Activated gamma-delta T cell treated with Interleukin-2 at 50 U/mL for 16 hours (primary cell): ENCODE measurements at places on chromosomes 7 and 10.

GRCh38 chr7:70953796-70954195 lies 178.1 kb upstream of the GALNT17 start:
- DNase-seq = no peak

DNA sequence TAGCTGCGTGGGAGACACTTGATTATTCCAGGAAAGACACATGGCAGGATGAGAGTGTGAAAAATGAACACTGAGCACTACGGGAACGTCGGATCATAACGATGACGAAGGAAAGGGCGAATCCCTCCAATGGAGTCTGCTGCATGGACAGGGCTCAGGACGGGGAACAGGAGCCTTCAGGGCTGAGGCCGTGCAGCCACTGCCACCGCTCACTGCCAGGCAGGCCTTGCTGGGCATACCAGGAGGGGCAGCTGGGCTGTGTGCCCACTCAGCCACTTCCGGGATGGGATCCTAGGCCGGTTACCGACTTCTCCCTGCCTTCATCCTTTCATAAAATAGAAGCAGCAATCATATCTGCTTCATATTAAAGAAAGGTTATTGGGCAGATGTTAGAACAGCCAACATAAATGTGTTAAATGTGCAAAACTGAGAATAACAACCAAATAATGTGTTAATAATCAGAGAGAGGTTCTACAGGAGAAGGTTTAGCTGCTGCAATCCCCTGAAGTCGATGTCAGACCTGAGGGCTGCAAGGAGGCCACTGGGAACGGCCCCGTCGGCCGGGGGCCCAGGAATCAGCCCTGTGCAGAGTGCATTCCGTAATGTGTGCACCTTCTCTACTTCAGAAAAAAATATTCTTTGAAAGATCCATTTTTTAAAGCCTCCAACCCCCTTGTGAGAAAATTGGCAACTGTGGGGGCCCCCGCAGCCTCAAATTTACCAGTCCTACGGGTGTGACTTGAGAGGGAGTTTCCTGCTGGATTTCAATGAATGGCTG lies 63.6 kb downstream of the ADARB2 start:
- no peak for DNase-seq

DNA sequence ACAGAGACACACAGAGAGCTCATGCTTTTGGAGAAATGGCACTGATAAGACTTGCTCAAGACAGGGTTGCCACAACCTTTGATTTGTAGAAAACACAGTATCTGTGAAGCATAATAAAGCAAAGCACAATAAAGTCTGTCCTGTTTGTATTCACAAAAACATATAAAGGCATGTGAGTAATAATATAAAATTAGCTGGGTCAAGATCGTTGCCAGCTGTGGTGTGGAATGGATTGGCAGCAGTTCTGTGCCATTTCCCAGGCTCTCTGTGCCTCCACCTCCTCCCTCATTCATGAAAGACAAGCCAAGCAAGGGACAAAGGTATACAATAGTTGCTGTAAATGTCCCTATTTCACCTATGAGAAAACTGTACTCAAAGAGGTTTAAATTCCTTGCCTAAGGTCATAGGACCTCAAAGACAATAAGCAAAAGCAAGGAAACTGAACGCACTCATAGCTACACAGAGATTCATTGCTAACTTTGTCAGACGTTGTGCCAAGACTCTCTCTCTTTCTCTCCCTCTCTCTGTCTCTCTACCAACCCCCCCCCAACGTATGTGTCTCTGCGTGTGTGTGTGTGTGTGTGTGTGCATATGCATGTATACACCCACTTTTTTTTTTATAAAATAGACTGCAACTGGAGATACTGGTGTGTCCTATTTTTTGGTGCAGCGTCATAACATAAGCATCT lies 31.8 kb downstream of the CHST3 start:
- no peak for DNase-seq

DNA sequence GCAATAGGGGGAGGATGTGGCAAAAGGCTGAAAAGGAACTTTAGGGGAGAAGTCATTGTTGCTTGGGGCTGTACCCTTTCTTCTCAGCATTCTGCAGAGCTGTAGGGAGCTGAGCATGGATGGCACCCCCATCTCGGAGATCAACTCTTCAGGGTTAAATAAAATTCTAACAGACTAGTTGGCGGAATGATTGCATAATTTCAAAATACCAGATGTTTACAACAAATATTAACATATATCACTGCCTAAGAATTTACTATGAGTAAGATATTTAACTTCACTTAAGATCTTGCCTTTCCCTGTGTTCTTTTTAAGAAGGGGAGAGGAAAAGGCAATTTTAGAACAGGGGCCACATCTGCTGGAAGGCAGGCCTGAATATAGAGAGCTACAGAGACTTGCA lies 509 bp upstream of the OR2F1 start:
- no peak for DNase-seq

GRCh38 chr7:71752171-71752935 lies 620.4 kb downstream of the GALNT17 start:
- DNase-seq = no peak

DNA sequence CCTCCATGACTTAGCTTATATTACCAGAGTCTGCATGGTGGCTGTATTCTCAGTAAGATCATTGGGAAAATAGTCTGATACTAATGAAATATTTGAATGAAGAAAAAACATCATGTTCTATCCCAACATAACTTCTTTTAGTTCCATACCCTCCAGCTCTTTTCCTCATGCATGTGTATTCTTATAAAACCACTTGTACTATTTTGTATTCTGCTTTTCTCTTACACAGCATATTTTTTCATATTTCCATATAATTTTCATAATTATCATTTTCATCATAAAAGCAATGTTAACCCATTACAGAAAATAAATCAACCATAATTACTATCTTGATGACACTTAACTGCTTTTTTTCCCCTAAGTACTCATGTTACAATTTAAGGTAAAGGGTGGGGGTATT lies 371.2 kb upstream of the LRGUK start:
- DNase-seq = no peak

- DNase-seq = no peak
Measured at GRCh38 chr10:102770108-102770482, 26.3 kb downstream of the WBP1L start.

- DNase-seq = no peak
Measured at GRCh38 chr7:121016966-121017365, 28.5 kb downstream of the CPED1 start.

DNA sequence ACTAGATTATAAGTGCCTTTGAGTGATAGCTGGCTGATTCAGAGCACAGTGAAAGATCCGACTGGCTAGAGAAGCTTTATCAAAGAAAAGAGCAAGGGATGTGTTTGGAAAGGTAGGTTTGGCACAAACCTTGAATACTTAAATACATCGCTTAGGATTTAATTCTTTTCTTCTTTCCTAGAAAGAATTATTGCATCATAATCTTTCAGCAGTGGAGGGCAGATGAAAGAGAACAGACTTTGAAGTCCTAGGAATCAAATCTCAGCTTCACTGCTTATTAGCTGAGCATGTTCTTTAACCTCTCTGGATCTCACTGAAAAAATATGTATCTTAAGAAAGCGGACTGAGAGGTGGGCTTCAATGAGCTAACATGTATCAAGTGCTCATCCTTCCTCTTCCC lies 122.8 kb downstream of the ZNF365 start:
- no peak for DNase-seq

DNA sequence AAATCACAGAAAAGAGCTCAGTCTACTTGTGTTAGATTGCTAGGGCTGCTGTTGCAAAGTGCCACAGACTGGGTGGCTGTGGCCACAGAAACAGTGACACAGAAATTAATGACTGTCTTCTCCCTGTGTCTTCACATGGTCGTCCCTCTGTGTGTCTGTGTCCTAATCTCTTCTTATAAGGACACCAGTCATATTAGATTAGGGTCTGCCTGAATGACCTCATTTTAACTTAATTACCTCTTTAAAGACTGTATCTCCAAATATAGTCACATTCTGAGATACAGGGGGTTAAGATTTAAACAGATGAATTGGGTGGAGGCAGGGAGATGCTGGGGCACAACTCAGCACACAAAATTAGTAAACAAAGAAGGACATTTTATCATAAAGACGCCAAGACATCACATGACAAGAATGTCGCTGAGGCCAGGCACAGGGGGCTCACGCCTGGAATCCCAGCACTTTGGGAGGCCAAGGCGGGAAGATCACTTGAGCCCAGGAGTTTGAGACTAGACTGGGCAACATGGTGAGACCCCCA lies 23.3 kb upstream of the PARD3 start:
- no peak for DNase-seq

DNA sequence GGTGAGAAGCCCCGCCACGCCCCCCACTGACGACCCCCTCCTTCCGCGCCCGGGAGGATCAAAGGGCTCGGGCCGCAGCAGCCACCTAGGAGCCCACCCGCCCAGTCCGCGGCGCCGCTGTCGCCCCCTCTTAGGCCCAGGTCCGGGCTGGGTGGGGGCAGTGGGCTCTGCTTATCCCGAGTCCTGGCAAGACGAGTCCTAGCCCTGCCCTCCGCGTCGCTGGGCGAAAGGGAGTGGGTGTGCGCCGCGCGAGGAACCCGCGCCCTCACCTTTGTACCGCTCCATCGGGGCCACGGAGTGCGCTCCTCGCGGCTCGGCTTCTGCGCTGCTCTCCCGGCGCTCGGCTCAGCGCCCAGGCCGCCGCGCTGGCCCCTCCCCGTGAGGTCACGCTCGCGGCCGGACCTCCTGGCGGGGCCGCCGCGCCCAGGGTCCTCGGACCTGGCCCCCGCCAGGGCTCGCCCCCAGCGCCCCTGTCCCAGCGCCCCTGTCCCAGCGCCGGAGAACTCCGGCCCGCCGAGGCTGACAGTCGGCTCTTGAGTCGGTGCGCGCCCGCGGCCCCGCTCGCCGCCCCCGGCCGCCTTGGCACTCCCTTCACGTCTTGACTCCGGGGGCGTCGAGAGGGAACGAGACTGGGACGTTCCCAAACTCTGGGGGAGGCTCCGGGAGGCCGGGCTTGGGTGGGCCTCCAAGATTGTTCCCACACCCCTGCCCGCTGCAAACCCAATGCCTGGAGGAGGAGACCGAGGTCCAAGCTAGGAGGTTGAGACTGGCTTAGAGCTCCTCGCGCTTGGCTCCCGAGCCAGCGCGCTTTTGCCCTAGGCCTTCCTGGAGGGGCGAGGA lies at the start of gene AFAP1L2:
TSS of gene AFAP1L2 (minus strand) at position 332 of the 840 bp plus-strand sequence. CDS start at position 285, 47 bp downstream.
- DNase-seq = no peak

DNA sequence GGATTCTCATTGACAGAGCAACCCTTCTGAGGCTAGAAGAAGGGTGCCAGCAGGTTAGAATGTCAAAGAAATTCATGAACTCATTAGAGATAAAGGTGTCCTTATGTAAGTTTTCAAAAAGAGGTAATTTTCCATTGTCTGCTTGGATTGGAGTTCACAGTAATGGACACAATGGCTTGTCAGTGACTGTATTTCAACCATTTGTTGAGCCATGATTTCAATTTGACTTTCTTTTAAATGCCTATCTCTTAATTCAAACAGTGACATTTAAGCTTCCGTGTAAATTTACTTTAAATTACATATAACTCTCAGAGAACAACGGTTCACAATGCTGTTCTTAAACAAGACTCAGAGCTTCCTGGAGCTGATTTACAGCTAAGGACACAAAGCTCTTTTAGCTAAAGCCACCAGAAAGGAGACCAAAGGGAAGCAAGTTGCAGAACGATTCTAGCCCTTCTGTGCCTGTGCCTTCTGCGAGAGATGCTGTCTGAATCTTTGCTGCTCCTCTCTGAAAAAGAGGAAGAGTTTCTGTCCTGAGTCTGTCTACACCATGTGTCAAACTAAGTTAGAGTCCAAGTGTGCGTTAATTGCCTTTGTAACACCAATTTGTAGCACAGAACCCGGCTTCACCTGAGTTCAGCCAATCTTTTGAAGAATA lies 42.2 kb upstream of the PFKP start:
- DNase-seq = no peak

GRCh38 chr7:88204525-88205110 lies 15.2 kb downstream of the SRI start:
- no peak for DNase-seq

DNA sequence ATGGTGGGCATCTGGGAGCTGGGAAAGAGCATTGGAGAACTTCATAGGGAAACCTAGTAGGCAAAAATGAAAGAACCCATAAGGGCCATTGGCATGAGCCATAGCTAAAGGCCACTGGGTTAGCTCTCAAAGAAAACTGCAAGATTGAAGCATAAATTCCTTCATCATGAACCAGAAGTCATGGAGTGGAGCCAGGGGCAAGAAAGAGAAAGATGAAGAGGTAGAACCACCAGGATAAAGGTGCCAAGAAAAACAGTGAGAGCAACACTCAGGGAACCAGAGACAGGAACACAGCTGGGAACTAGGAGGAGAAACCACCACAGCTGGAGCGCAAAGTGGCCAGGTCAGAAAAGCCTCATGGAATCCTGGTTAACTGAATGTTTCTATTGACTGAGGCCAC lies 11.5 kb upstream of the SGMS1 start:
- no peak for DNase-seq

- no peak for DNase-seq
Measured at GRCh38 chr7:823649-824048, 8.6 kb upstream of the SUN1 start.

DNA sequence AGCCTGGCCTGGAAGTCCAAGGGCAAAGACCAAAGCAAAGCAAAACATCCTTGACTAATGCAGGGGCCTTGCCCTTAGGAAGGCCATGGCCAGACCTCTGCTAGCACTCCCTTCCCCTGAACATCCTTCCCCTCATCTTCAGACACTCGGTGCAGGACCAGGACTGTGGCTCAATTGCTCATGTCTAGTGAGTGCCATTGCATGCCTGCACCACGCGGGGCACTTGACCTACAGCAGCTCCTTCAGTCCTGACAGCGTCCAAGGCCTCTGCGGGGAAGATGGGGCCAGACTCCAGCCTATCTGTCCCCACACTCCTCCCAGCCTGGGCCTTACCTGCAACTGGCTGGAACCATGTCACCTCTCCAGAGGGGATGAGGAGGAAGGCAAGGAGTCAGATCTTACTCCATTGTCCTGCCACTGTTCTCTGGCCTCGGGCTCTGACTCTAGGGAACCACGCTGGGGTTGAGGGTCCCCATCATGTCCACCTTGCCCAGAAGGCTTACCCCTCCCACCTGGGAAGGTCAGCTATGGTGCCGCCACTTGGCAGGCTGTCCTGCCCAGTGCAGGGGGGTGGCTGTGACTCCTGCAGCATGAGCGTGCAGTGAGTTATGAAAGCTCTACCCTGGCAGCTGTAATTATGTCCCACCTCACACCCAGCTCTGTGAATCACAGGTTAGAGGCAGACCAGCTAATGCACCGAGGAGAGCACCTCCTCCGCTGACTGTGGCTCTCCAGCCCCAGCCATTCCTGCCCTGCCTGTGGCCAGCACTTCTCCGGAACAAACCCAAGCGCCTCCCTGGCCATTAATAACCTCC lies 16.1 kb downstream of the DRGX start:
- DNase-seq = no peak

- DNase-seq = no peak
Measured at GRCh38 chr10:31149835-31150512, 118.3 kb upstream of the ZNF438 start.

GRCh38 chr7:96116173-96116572 lies 205.7 kb downstream of the SLC25A13 start:
- no peak for DNase-seq

DNA sequence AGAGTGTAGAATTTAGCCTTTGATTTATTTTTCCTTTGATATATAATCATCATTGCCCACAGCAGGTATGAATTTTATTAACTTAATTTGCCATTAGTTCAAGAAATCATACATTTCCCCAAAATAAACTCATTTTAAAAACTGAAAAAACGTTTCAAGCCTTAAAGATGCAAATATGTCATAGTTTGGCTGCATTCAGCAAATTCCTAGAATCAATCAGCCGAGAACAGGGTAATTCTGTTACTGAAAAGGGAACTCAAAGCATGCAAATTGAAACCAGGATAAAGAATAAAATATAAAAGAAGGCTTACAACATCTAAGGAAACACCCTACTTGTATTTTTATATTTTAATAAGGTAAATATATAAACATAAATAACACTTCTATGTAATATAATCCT lies 233.8 kb upstream of the PRKCQ start:
- DNase-seq = no peak

GRCh38 chr7:98629001-98629431 lies 11.9 kb downstream of the NPTX2 start:
- DNase-seq = no peak
